ENCODE measurements at places on chromosomes 7 and 10.

GRCh38 chr10:31194986-31195385 is 124.0 kb upstream of the ZEB1 start:
- no peaks in the 10 kb centered on the region for H3K4me1 ChIP-seq
- H3K27me3 ChIP-seq, result no peaks in the 10 kb centered on the region
- H3K4me3 ChIP-seq, result no peak overlapping the region
- H3K27ac ChIP-seq, result no peak overlapping the region

GRCh38 chr10:57952741-57953140 is 315.0 kb downstream of the IPMK start:
- no peak overlapping the region for H3K27ac ChIP-seq
- no peaks in the 10 kb centered on the region for H3K27me3 ChIP-seq
- no peak for DNase-seq
- no peaks in the 10 kb centered on the region for H3K36me3 ChIP-seq
- no peak overlapping the region for H3K4me3 ChIP-seq

GRCh38 chr7:85508642-85509410 is 322.0 kb upstream of the SEMA3D start:
- no peaks in the 10 kb centered on the region for H3K27me3 ChIP-seq
- H3K36me3 ChIP-seq, result no peaks in the 10 kb centered on the region
- no peak overlapping the region for H3K4me3 ChIP-seq
- H3K27ac ChIP-seq, result no peak overlapping the region
- no peak for DNase-seq

DNA sequence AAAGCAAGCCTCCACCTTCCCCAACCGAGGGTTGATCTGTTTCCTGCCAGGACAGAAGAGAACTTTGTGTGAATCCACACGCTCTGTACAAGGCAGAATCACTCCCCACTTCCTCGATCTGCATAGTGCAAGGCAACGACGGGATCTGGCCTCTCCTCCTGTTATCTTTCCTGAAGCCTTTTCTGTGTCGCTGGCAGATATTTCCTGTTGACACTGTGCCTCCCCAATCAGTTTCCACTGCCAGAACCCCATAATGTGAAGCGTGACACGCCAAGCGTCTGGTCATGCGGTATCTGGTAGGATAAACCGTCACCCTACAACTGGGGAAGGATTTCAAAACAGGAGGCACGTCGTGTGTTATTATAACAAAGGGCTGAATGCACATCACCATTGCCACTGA is 57.2 kb downstream of the FAM171A1 start:
- no peak overlapping the region for H3K4me3 ChIP-seq
- H3K27me3 ChIP-seq, result no peaks in the 10 kb centered on the region
- H3K27ac ChIP-seq, result no peak overlapping the region
- H3K4me1 ChIP-seq, result no peaks in the 10 kb centered on the region
- H3K36me3 ChIP-seq, result no peaks in the 10 kb centered on the region

DNA sequence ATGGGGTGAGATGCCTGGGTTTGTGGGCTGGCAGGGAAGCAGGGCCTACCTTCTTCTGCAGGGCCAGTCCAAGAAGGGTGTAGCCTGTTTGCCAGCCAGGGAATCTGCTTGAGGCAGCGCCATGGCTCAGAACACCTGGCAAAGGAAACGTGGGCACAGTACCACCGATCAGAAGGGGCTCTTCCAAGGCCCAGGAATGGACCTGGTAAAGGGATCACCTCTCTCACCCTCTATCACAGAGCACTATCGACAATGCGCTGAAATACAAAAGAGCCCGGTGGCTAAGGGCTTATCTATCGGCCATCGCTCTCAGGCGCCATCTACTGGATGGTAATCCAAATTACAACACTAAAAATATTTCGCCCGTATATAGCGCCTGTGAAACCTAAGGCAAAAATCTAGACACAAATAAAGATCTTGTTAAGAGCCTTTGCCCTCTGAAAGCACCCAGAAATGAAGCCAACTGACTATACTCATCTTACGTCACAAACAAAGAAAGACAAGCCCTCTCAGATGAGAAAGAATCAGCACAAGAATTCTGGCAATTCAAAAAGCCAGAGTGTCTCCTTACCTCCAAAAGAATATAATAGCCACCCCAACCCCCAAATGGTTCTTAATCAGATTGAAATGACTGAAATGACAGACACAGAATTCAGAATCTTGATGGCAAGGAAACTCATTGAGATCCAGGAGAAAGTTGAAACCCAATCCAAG is 217.8 kb upstream of the HPS1 start:
- no peak overlapping the region for H3K27ac ChIP-seq
- no peaks in the 10 kb centered on the region for H3K4me1 ChIP-seq

- H3K27ac ChIP-seq, result no peak overlapping the region
- no peaks in the 10 kb centered on the region for H3K4me1 ChIP-seq
- DNase-seq, result no peak
- H3K27me3 ChIP-seq, result no peaks in the 10 kb centered on the region
Observed at GRCh38 chr7:148403466-148403993, 187.0 kb upstream of the C7orf33 start.

- H3K4me3 ChIP-seq, result no peak overlapping the region
- H3K27me3 ChIP-seq, result no peaks in the 10 kb centered on the region
- H3K4me1 ChIP-seq, result no peaks in the 10 kb centered on the region
Observed at GRCh38 chr10:48802611-48803071, 118.0 kb downstream of the WDFY4 start.

DNA sequence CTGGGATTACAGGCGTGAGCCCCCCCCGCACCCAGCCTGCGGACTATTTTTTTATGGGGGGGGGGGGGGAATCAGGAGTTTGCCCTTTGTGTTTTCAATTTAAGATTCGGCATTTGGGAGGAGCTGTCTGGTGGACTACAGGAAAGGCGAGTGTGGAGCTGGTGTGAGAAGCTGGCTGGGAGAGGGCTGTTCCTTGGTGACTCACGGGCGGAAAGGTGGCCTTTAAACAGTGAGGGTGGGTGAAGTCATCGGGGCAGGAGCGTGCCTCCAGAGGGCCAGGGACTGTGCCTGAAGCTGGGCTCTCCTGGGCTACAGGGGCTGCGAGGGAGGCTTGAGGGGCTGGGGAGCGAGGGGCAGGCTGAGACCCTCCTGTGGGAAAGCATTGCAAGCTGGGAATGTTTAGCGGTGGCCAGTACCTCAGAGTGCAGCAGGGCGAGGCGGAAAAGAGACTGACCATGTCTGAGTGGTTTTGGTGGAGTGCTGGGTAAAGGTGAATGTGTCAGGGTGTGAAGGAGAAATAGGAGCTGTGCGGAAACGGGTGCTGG is 39.7 kb upstream of the ZNF32 start:
- H3K4me1 ChIP-seq, result no peaks in the 10 kb centered on the region
- H3K27ac ChIP-seq, result no peak overlapping the region
- H3K27me3 ChIP-seq, result no peaks in the 10 kb centered on the region

DNA sequence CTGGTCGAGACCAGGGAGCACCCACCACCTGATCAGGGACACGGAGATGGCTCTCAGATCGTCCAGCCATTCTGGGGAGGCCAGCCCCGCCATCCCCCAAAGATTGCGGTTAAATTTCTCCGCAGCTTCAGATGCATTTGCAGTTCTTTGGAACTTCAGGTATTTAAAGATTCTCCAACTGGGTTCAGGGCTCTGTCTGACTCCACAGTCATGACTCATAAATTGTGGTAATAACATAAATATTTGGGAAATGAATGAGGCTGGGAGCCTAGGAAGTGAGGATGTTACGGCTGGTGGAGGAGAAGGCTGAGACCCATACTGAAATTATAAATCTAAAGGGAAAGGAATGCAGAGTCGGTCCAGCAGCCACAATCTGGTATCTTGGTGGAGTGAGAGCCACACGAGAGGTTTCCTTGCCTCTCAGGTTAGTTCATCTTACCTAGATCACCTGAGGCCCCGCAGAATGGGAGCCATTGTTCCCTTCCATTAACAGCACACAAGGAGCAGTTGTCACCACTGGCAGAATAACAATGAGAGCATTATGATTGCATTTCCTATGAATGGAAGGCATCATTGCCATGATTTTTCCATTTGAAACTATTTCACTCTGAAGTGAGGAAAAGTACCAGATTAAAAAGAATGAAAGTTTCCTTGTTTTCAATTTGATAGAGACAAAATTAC is 26.7 kb upstream of the DNAJB6 start:
- H3K4me1 ChIP-seq, result no peaks in the 10 kb centered on the region
- no peak for DNase-seq
- no peaks in the 10 kb centered on the region for H3K27me3 ChIP-seq
- no peak overlapping the region for H3K4me3 ChIP-seq
- H3K27ac ChIP-seq, result no peak overlapping the region

GRCh38 chr7:86815556-86815955 is 171.8 kb downstream of the GRM3 start:
- no peaks in the 10 kb centered on the region for H3K36me3 ChIP-seq
- no peak for DNase-seq
- no peaks in the 10 kb centered on the region for H3K27me3 ChIP-seq
- no peak overlapping the region for H3K4me3 ChIP-seq

GRCh38 chr7:113263749-113264148 is 145.4 kb upstream of the SMIM30 start:
- no peak overlapping the region for H3K4me3 ChIP-seq
- H3K36me3 ChIP-seq, result no peaks in the 10 kb centered on the region
- DNase-seq, result no peak
- H3K4me1 ChIP-seq, result no peaks in the 10 kb centered on the region
- no peak overlapping the region for H3K27ac ChIP-seq

DNA sequence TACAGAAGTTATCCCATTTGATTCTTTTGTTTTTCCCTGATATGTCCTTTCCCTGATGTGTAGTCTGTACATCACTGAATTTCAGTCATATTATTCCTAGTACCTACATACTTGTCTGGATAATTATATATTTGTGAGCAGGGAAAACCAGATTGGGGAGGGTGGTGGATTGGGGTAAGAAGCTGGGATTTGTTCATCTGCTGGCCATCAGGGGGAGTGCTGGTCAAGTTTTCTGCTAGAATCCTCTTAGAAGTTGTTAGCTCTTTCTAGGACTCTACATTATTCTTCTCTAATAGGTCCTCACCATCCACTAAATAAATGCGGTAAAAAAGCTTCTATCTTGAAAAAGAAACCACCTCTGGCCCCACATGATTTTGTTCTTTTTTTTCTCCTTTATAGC is 232.7 kb upstream of the TAC1 start:
- no peaks in the 10 kb centered on the region for H3K36me3 ChIP-seq
- no peak for DNase-seq
- no peaks in the 10 kb centered on the region for H3K4me1 ChIP-seq
- no peaks in the 10 kb centered on the region for H3K27me3 ChIP-seq
- H3K4me3 ChIP-seq, result no peak overlapping the region

- H3K27ac ChIP-seq, result no peak overlapping the region
- H3K4me1 ChIP-seq, result no peaks in the 10 kb centered on the region
- DNase-seq, result no peak
- peaks cover 4% of the 10 kb centered on the region for H3K27me3 ChIP-seq
- H3K36me3 ChIP-seq, result no peaks in the 10 kb centered on the region
Observed at GRCh38 chr10:126014309-126014708, 117.9 kb downstream of the FANK1 start.

- no peak overlapping the region for H3K4me3 ChIP-seq
- no peaks in the 10 kb centered on the region for H3K27me3 ChIP-seq
- no peaks in the 10 kb centered on the region for H3K36me3 ChIP-seq
- H3K27ac ChIP-seq, result no peak overlapping the region
- no peaks in the 10 kb centered on the region for H3K4me1 ChIP-seq
- DNase-seq, result no peak
Observed at GRCh38 chr10:48272682-48273081, 1.8 kb downstream of the FRMPD2 start.

DNA sequence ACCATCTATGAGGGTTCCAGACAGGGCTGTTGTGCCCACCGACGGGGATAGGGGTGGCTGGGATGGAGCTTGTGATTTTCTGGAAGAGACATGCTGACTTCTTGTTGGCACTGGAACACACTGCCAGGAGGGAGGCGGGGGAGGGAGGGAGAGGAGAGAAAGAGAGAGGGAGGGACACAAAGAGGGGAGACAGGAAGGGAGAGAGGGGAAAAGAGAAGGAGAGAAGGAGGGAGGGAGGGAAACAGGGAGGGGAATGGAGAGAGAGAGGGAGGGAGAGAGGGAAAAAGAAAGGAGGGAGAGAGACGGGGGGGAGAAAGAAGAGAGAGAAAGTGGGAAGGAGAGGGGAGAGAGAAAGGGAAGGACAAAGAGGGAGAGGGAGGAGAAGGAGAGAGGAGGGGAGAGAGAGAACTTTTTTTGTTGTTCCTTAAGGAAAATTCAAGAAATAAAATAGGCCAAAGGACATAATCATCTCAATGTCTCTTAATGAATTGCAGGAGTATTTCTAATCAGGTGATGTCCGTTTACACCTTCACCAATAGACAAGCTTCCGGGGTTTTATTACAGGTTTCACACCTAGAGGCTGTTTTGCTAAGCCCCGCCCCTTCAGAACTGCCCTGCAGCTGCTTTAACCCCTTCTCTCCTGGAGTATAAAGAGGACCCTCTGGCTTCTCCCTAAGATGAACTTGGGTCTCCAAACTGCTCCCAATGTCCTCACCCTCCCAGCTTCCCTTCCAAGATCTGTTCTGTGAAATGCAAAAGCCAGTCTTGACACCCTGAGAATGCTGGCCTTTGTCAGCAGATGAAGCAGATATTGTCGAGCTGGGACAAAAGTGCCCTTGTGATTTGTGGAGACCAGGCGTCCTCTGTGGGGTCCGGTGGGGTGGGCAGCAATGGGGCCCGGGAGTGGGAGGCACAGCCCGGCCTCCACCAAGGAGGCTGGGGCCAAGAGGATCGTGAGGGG is 82.0 kb upstream of the GTF2IRD1 start:
- H3K4me3 ChIP-seq, result no peak overlapping the region
- no peak for DNase-seq
- H3K27ac ChIP-seq, result no peak overlapping the region
- no peaks in the 10 kb centered on the region for H3K36me3 ChIP-seq

DNA sequence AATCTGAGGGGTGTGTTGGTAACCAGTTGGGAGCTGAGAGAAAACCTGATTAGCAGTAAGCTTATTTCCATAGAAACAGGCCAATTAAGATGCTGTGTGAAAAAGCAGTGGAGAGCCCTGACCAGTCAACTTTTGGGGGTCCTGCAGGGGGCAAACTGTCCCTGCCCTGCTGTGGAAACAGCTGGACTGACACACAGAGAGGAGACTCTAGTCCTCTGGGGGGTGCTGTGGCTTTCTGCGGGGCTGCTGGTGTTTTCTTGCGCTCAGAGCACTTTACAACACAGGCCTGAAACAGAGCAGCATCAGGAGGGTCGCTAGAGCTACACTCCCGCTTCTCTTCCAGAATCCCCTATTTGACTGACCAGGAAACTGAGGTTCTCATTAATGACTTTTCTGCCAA is 546.9 kb upstream of the GALNT17 start:
- no peak for DNase-seq
- no peaks in the 10 kb centered on the region for H3K36me3 ChIP-seq
- no peak overlapping the region for H3K4me3 ChIP-seq
- no peaks in the 10 kb centered on the region for H3K27me3 ChIP-seq
- H3K4me1 ChIP-seq, result no peaks in the 10 kb centered on the region
- no peak overlapping the region for H3K27ac ChIP-seq

- no peaks in the 10 kb centered on the region for H3K4me1 ChIP-seq
- DNase-seq, result no peak
- no peaks in the 10 kb centered on the region for H3K36me3 ChIP-seq
- H3K27ac ChIP-seq, result no peak overlapping the region
Observed at GRCh38 chr10:4303045-4303444, 518.0 kb upstream of the KLF6 start.

GRCh38 chr7:55573234-55573900 is 1.1 kb upstream of the VOPP1 start:
- H3K27me3 ChIP-seq, result no peaks in the 10 kb centered on the region
- peaks cover 7% of the 10 kb centered on the region for H3K36me3 ChIP-seq
- peaks cover 42% of the 10 kb centered on the region for H3K4me1 ChIP-seq
- DNase-seq, result no peak
- H3K4me3 ChIP-seq, result peak overlapping the region; percentile 87
- H3K27ac ChIP-seq, result peak overlapping the region; percentile 79

- no peak overlapping the region for H3K27ac ChIP-seq
- H3K27me3 ChIP-seq, result no peaks in the 10 kb centered on the region
- DNase-seq, result no peak
- no peaks in the 10 kb centered on the region for H3K36me3 ChIP-seq
- no peaks in the 10 kb centered on the region for H3K4me1 ChIP-seq
- no peak overlapping the region for H3K4me3 ChIP-seq
Observed at GRCh38 chr7:19560111-19560883, 148.5 kb downstream of the POLR1F start.

All from naive thymus-derived CD4-positive, alpha-beta T cell (primary cell).